T-helper 2 cell (primary cell): ENCODE measurements at places on chromosomes 16 and 17.
A peak's percentile ranks its signal among the peaks of the same experiment; 100 is the strongest.

DNA sequence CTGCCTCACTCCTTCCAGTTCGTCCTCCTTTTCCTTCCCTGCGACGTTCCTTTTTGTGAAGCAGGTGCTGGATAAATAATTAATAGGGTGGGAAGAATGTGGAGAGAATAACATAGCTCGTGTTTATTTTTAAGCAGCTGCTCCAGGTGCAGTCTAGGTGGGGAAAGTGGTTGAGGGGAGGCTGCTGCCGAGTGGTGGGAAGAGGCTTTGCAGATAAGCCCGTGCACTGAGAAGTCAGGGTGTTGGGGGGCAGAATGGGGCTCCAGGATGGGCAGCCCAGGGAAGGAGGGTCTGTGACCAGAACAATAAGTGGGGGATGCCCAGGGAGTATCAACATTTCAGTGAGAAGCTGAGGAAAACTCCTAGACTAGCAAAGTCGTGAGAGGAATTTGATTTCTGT lies 300.5 kb downstream of the CPPED1 start:
- DNase-seq = no peak

- DNase-seq = peak; percentile 67
Observed at GRCh38 chr17:2828397-2829038, 32.3 kb downstream of the RAP1GAP2 start.

DNA sequence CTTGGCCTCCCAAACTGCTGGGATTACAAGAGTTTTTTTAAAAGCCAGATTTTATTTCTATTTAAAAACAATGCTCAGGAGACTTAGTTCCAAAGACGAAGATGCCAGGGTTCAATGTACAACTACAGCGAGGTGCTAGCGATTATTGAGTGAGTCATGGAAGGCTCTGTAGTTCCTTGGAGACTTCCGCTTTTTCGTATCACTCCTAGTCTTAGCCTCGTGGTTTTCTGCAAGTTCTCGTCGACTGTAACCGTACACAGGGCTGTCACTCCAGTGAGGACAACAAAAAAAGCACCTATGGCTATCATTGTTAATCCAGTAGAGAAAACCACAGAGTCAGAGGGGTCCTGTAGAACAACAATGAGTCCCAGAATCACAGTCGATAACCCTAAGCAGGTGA lies 22.7 kb upstream of the ZC3H7A start:
- DNase-seq = no peak

DNA sequence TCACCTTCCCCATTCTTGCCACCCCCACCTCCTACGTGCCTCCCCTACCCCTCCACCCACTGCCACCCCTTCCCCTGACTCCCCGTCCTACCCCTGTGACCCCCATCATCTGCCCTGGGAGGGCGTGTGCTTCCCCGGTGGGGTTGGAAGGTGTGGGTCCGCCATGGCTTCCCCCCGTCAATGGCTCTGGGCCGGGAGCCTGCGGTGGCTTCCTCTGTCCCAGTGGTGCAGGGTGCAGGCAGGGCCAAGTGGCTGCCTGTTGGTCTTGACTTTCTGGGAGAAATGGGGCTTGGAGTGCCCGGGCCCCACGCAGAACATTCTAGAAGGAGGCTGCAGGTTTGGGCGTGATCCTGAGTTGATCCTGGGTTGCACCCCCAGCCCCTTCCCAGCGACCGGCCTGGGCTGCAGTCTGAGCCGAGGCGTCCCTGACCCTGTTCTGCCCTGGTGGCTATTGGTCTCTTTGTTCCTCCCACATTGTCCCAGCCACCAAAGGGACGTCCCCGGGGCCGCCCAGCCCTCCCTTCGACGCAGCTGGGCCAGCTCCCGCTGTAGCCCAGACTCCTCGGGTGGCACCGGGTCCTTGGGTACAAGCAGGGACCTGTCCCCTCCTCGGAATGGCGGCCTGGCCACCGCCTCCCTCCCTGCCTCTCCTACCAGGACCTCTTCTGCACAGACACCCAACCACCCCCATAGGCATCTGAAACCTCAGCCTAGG lies 25.7 kb downstream of the GSE1 start:
- DNase-seq = no peak

DNA sequence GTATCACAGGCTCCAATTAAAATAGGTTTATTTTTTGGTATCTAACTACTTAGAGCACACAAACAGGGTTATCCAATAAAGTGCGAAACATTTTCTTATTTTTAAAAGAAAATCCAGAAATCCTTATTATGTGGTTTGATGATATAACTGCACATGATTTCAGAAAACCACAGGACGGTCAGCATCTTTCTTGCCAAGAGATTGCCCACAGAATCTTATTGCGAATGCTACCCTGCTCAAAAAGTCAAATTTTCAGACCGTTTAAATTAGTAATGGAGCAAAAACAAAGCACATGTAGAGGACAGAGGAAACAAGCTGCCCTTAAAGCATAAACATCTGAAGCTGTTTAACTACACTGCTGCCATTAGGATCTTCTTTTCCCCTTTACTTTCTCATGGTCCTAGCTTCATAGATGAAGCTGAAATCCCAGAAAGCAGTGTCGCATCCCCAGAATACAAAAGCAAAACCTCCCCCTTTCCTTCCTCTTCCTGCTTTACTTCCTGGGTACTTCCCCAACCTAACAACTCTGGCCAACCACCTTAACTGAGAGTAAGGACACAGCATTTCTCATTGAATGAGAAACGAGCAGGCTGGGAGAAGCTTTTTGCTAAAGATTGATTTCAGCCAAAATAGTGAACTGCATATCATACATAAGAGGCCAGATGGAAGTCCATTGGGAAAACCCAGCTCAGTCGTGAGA lies 43.7 kb downstream of the CMTM4 start:
- DNase-seq = no peak
